ENCODE measurements at places on chromosomes 2 and 18. TPM values are rescaled to one million over a fixed set of nuclear protein-coding genes. Genes with fewer than 3 reads are reported as not detected.

COL3A1 gene
- total RNA-seq, result 76.1 TPM

PPM1B gene
- total RNA-seq, result 36.6 TPM

DNA sequence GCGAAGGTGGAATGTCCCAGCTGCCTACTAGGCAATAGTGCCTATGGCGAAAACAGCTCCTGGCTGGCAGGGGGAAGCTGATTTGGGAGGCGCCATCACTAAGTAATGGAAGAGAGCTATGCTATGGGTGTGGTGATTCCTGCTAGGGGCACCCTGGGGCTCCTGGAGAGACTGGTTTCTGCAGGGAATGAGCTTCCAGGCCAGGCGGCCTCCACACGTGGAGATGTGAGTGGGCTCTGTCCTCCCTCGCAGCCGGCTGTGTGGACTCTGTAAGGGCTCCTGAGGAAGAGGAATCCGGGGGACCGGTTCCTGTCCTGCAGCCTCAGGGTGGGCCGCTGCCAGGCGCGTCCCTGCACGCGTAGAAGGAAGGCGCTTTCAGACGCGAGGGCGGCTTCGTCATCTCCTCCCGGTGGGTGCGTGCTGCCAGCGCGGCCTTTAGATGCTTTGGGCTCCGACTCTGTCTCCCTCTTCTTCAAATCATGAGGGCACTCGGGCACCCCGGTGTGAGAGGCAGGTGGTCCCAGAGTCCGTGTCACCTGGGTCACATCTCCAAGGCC lies 55.5 kb upstream of the ANKRD62 start:
- H3K4me1 ChIP-seq, result peaks cover 7% of the 10 kb centered on the region
- no peaks in the 10 kb centered on the region for H3K36me3 ChIP-seq
- peak overlapping the region; percentile 23 for H3K4me3 ChIP-seq
- no peak overlapping the region for H3K27ac ChIP-seq
- H3K27me3 ChIP-seq, result no peaks in the 10 kb centered on the region
- DNase-seq, result no peak

GRCh38 chr2:238097988-238098871 lies 1.9 kb upstream of the ESPNL start:
- DNase-seq, result no peak
- H3K27ac ChIP-seq, result no peak overlapping the region
- H3K36me3 ChIP-seq, result no peaks in the 10 kb centered on the region
- H3K4me3 ChIP-seq, result no peak overlapping the region
- H3K27me3 ChIP-seq, result no peaks in the 10 kb centered on the region

GRCh38 chr2:179021258-179021657 lies 28.7 kb downstream of the CCDC141 start:
- H3K4me1 ChIP-seq, result no peaks in the 10 kb centered on the region
- H3K36me3 ChIP-seq, result no peaks in the 10 kb centered on the region
- no peak for DNase-seq

RAB17 gene
- 58.3 TPM for total RNA-seq

DNA sequence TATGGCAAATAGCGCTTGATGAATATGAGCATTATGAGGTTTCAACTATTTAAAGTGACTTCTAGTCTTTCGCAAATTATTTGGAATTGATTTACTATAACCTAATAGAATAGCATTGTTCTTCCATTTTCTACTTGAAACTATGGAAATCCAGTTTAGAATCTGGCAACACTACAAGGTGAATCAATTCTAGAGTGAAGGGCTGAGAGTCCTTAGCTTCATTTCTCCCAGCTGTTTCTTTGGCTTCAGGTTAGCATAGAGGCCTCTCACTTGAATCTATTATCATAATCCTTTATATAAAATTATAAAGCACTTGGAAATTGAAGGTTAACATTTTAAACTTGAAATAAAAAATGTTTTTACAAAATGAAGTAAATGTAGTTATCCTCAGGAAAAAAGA lies 318.8 kb downstream of the CCDC85A start:
- H3K27ac ChIP-seq, result no peak overlapping the region
- peaks cover 10% of the 10 kb centered on the region for H3K4me1 ChIP-seq
- H3K4me3 ChIP-seq, result no peak overlapping the region
- H3K27me3 ChIP-seq, result no peaks in the 10 kb centered on the region
